ENCODE measurements at places on chromosomes 11 and 22.
A peak's percentile ranks its signal among the peaks of the same experiment; 100 is the strongest.

- DNase-seq = no peak
Observed at GRCh38 chr11:91880660-91881059, 344.0 kb upstream of the FAT3 start.

- DNase-seq = no peak
Observed at GRCh38 chr11:85236211-85236610, 390.9 kb downstream of the DLG2 start.

- DNase-seq = no peak
Observed at GRCh38 chr11:63621071-63621470, 6.8 kb upstream of the PLAAT3 start.

DNA sequence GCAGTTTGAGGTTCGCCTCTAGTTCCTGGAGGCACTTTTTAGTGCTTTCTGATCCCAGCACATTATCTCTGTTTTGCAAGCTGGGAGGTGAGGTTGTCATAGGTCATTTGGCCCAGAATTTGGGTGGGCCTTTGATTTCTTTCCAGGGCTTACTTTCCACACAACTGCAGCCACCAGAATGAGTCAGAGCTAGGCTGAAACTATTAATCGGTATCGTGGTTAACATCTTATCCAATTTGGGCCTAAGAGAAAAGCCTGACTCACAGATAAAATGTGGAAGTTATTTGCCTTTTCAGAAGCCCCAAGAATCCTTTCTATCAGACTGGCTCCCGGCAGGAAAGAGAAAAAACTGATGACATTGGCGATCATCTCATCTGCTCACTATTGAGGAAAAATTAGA is 166.4 kb downstream of the KIRREL3 start:
- DNase-seq = no peak

DNA sequence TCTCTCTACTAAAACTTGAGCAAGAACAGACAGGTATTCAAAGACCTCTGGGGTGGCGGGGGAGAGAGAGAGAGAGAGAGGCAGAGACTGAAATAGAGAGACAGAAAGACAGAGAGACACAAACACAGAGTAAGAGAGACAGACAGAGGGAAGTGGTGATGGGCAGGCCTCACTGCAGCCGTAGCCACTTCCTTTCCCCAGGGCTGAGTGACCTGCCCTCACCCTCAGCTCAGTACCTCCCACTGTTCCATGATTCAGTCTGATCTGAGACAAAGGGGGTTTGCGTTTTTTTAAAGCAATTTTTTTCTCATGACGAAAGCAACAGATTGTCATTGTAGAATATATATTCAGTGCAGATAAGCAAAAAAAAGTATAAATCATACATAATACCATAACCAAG is 607.9 kb upstream of the B3GAT1 start:
- DNase-seq = no peak

- no peak for DNase-seq
Observed at GRCh38 chr22:21984793-21985192, 2.2 kb upstream of the TOP3B start.

DNA sequence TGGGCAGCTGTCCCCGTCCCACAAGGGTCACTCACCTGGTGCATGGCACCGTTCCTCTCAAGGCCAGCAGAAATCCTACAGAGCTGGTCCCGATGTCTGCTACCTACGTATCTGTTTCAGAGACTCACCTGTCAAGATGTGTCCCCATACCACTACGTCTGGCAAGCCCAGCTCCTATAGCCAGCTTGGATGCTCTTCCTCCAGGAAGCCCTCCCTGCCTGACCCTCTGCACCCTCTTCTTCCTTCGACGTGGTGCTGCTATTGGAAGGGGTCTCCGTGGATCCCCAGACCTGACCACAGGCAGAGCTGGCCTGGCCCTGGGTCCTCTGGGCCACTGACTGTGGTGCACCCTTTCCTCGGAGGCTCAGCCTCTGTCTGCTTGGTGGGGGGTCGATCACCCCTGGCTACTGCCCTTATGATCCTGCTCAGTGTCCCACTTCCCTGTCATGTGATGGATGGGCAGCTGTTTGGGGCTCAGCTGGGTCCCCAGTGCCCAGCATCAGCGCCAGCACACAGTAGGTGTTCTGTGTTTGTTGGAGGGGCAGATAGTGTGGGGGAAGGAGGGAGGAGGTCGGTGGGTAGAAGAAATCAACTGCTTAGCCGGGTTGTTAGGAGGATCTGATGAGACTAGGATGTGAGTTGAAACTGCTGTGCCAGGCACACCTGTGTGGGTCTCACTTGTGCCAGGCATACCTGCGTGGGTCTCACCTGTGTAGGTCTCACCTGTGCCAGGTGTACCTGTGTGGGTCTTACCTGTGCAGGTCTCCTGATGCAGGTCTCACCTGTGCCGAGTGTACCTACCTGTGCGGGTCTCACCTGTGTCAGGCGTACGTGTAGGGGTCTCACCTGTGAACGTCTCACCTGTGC is 21.7 kb upstream of the ARHGAP8 start:
- DNase-seq = no peak

DNA sequence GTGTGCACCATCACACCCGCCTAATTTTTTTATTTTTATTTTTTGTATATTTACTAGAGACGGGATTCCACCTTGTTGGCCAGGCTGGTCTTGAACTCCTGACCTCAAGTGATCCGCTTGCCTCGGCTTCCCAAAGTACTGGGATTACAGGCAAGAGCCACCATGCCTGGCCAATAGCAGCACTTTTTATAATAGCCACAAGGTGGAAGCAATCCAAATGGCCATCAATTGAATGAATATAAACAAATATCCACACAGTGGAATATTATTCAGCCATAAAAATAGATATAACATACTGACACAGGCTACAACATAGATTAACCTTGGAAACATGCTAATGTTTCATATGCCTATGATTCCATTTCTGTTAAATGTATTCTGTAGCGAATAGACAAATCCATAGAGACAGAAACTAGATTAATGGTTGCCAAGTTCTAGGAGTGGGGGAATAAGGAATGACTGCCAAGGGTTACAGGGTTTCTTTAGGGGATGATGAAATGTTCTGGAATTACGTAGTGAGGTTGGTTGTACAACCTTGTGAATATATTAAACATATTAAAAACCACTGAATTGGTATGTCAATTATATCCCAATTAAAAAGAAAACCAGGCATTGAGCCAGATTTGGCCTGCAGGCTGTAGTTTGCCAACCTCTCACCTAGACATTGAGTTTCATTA is 4.8 kb downstream of the VPS51 start:
- no peak for DNase-seq

DNA sequence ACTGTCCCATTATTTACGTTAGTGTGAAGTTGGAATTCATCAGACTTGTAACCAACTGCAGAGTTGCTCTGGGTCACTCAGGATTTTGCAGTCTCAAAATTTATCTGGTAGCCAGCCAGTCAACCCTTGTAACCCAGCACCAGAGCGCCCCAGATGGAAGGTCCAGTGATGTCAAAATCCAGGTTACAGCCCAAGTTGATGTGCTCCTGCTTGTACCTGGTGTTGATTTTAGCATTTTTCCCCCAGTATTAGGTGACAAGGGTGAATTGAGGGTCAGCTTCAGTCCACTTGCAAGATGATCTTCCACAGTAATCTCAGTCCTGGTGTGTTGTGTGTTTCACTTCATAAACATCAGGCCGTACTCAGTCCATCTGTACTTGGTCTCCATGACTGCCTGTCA is 7.5 kb downstream of the TIMM10B start:
- no peak for DNase-seq

DNA sequence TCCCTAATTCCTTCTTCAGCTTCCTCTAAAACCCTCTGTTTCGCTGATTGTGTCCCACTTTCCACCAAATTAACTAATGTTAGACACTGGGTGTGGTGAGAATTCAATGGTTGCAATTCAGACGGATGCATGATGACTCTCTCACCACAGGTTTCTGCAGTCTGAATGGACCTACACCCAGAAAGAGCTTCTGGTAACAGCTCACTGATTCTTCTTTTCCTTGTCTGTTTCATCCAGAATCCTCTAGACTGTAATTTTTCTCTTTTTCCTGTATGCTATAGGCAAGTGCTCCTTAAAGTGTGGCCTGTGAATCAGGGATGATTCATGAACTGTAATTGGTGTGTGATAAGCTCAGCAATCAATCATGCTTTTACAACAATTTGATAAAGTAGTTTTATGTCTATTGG is 18.1 kb downstream of the MMP10 start:
- DNase-seq = no peak

GRCh38 chr22:45507798-45508197 is 5.1 kb downstream of the FBLN1 start:
- DNase-seq = no peak

GRCh38 chr11:128939591-128939990 is 3.1 kb downstream of the TP53AIP1 start:
- no peak for DNase-seq

DNA sequence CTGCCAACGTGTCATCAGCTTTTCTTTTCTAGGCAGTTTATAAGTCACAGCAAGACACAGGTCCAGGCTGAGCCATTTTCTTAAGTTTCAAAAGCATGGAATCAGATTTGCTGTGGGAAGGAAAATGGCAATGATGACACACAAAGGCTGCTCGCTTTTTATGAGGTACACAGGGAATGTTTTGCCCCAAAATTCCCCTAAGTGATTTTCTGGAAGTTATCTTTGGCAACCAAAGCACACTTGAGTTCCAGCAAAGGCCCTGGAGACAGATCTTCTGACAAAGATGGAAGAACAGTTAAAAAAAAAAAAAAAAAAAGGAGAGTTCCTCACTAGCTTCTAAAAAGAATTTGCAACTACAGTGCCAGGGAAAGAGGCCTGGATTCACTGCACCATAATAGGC is 260.8 kb downstream of the LARGE1 start:
- DNase-seq = no peak

- no peak for DNase-seq
Observed at GRCh38 chr11:79971255-79971654, 530.4 kb upstream of the TENM4 start.

GRCh38 chr22:38069372-38070249 is 12.4 kb downstream of the PICK1 start:
- DNase-seq = no peak

DNA sequence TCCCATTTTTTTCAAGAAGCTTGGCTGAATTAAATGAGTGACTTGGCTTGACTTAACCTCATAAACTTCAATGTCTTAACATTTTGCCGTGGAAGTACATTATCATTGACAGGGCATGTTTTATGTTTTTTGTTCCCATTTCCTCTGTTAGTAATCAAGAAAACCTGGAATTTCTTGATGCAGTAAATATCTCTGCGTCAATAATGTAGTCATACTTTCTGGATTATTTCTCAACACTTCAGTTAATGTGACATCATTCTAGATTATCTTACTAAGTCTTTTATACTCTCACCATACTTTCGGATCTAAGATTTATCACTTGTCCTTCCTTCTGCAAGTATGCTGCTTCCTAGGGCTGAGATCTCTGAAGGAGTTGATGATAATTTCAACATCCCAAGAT is 58.6 kb upstream of the PGR start:
- DNase-seq = no peak

DNA sequence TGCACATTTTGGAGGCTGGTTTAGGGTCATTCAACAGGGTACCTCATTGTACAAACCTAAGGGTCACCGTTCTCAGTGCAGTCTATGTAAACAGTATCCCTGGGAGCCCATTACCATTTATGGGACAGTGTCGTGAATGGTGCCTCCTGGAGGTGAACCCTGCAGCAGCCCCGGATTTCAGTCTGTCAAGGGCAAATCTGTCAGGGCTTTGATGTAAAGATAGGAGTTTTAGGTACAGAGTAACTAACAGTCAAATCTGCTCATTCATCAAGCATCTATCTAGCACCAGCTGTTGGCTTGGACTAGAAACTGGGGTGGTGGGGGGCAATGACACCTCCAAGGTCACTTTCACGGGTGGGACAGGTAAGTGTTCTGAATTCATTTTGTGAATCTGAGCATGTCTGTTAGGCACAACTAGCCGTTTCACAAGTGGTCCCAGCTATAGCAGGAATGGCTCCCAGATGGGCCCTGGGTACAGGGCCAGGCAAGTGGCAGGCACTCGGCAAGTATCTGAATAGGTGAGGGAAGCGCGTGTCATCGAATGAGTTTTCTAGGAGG is 63.6 kb downstream of the PARVG start:
- DNase-seq = peak; percentile 5

DNA sequence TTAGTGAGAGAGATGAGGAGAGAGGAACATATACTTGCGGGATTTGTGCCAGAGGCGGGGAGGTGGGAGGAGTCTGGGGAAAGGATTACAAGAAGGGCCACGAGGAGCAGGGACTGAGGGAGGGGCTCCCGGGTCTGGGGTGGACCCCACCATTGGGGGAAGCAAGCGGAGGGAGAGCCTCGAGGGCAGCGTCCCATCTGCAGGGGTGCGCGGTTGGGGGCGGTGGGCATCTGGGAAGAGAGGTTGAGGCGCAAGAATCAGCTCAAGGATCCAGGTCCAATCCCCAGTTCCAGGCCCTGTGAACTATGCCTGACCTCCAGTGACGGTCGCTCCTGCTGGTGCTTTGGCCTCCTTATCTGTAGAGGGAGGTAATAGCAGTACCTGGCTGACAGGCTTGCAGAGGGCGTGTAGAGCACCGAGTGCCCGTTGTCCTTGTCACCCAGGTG is 38.0 kb downstream of the ADAMTS15 start:
- no peak for DNase-seq

DNA sequence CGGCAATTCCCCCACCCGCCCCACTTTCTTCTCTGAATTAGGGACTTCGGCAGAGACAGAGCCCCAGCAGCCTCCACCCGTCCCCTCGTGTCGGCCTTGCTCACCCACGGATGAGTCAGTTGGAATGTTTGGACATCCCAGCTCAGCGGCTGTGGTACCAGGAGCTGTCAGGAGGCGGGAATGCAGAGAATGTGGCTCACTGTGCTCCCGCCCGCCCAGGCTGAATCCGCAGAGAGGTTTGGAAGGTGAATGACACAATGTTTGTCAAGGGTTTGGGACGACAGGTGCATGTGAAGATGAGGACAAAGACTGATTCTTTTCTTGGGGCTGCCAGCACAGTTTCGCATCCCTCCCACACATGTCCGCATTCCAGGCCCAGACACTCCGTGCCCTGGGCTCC is 39.6 kb downstream of the LIF start:
- DNase-seq = no peak

- no peak for DNase-seq
Observed at GRCh38 chr11:117725048-117725734, 71.8 kb downstream of the DSCAML1 start.

DNA sequence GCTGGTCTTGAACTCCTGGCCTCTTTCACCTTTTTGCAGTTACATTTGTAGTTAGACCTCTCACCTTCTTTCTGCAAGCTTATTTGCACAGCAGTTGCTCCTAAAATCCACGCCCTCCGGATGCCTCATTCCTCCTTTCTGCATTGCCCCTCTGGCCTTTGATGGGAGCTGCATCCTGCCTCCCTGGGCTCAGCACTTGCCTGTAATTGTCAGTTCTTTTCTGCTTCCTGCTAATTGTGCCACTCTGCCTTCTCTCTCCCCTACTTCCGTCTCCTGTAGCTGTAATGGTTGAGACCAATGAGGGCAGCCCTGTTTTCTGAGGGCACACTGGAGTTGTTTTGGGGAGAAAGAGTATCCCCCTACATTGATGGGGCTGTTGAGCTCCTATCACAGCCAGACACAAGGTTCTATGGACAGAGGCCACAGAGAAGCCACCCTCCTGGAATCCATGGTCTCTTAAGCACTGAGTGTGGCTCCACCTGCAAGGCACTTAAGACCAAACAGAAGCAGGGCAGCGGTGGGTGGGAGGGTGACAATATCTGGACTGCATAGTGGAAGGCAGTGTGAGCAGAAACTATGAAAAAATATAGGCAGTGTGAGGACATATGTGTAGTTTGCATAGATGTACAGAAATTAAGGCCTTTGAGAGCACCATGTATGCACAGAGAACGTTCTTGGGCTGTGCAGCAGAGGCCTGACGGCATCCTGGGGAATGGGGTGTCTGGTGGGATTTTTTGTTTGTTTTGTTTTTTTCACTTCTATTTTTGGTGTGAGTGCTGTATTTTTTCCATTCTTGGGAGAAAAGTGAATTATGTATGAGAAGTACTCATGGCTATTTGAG is 30.5 kb downstream of the YDJC start:
- no peak for DNase-seq

Data from stimulated activated naive CD8-positive, alpha-beta T cell treated with anti-CD3 and anti-CD28 coated beads, Interleukin-15, amount 100 ng/mL, for 72 hours (primary cell).